CD4-positive, alpha-beta T cell treated with Interleukin-15 for 1 hour (primary cell): ENCODE measurements at places on chromosomes 3 and 15.

GRCh38 chr3:187781001-187781400 is 35.7 kb upstream of the BCL6 start:
- no peak for DNase-seq

GRCh38 chr3:71710906-71711494 is 14.2 kb downstream of the EIF4E3 start:
- no peak for DNase-seq

GRCh38 chr3:72320955-72321303 is 527.3 kb downstream of the SHQ1 start:
- DNase-seq, result no peak

- DNase-seq, result no peak
Measured at GRCh38 chr3:161508852-161509477, 12.4 kb downstream of the OTOL1 start.

- no peak for DNase-seq
Measured at GRCh38 chr3:128188326-128188725, 35.0 kb downstream of the EEFSEC start.

DNA sequence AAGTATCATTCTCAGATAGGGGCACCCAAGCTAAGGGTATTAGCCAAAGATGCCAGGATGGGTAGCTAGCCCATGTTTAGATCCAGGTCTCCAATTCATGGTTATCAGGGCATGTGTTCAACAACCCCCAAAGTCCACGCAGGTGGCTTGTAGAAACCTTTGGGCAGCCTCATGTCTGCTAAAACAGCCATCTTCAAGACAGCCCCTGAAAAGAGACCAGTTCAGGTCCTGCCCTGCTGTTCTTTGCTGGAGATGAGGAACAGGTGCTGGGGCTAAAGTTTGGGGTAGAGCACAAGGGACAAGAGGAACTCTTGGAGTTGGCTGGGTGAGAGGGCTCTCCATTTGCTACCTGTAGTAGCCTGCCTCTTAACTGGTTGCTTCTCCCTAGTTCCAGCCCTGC is 4.6 kb downstream of the PPM1M start:
- no peak for DNase-seq

DNA sequence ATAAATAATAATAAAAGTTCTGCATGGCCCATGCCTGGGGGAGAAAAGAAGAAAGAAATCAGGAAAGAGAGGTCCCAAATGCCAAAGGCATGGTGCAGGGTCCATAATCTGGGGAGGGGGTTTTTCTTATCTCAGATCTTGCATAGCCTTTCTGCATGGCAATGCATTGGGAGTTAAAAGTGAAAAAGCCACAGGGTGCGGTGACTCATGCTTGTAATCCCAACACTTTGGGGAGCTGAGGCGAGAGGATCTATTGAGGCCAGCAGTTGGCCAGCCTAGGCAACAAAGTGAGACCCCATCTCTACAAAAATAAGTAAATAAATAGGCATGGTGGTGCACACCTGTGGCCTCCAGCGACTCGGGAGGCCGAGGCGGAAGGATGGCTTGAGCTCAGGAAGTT is 76.8 kb upstream of the GATA2 start:
- DNase-seq, result no peak

DNA sequence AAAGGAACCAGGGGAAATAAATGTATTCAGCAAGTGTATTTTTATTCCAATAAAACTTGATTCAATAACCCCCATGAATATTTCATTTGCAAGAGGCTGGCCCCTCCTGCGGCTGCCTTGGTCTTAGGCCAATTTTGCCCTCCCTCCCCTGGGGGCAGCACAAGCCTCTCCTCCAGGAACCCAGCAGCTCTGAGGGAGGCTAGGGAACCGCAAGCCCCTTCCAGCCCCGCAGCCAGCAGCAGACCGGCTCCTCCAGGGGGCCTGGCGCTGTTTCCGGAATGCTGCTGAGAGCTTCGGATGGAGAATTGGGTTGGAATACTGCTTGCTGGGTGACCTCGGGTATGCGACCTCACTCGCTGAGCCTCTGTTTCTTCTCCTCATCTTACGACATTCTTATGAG is 150.1 kb downstream of the RAB11A start:
- no peak for DNase-seq

- DNase-seq, result no peak
Measured at GRCh38 chr3:171468296-171468906, 8.2 kb upstream of the TNIK start.

GRCh38 chr3:51385621-51386091 is 565 bp downstream of the MANF start:
- DNase-seq, result no peak

- no peak for DNase-seq
Measured at GRCh38 chr3:104941785-104942184, 424.9 kb upstream of the ALCAM start.

- no peak for DNase-seq
Measured at GRCh38 chr3:365268-365667, 168.7 kb downstream of the CHL1 start.
